Tongue (tissue), 3 donors: ENCODE measurements at places on chromosomes 3 and 15. TPM values are rescaled to one million over a fixed set of nuclear protein-coding genes. Genes with fewer than 3 reads are reported as not detected.

GRCh38 chr15:70271422-70272088 lies 173.8 kb upstream of the TLE3 start:
- no peak for DNase-seq

The FGD5 gene
- 26.1 TPM for total RNA-seq

- no peak for DNase-seq
Observed at GRCh38 chr3:78913711-78914110, 854.1 kb downstream of the ROBO1 start.

The MLF1 gene
- total RNA-seq, result 86.8 TPM

DNA sequence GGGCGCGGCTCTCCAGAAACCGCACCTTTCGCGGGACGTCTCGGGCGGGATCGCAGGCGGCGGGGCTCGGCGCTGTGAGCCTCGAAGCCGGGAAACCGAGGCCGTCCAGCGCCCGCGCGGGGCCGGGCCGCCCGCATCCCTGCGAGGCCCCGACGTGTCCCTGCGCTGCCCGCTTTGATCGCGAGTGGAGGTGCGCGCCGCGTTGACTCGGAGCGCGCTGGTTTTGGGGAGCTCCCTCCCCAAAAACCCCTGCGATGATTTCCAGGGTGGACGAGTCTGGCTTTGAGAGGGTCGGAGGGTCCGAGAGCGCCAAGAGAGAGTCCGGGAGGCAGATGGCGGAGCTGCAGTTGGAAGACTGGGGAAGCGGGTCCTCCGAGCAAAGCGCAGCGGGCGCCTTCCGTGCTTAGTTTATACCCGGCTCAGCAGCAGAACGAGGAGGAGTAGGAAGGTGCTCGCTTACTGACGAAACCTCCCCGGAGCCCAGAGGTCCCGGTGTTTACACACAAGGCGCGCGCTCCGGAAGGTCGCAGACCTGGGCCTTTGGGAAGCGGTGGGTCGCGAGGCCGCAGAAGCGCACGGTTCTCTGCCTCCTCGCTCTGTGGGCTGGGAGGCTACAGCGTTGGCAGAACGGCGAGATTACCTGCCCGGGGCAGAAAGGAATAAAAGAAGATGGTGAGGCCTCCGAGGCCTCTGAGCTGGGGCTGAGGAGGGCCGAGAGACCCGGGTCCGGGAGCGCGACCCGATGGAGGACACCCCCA lies 687 bp downstream of the ALDH1A3 start:
- DNase-seq, result no peak

GRCh38 chr15:81887912-81888311 lies 157.9 kb downstream of the MEX3B start:
- no peak for DNase-seq

The SSR3 gene
- 74.9 TPM for total RNA-seq

DNA sequence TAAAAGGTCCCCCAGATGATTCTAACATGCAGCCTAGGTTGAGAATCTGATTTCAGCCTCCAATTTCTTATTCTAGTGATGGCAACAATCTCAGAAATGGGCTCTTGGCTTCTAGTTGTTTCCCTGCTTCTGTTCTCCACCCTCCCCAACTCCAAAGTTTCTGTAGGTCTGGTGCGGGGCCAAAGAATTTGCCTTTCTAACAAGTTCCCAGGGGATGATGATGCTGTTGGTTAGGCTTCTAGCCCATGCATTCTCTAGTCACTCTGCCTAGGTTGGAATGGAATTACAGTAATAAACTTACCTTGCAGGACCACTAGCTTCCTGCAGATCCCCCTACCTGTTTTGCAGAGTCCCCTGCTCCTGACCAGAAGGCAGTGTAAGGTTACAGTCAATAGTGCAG lies 103.2 kb upstream of the PPP2R3A start:
- DNase-seq, result no peak

GRCh38 chr3:150411976-150412375 lies 3.9 kb downstream of the TSC22D2 start:
- no peak for DNase-seq

DNA sequence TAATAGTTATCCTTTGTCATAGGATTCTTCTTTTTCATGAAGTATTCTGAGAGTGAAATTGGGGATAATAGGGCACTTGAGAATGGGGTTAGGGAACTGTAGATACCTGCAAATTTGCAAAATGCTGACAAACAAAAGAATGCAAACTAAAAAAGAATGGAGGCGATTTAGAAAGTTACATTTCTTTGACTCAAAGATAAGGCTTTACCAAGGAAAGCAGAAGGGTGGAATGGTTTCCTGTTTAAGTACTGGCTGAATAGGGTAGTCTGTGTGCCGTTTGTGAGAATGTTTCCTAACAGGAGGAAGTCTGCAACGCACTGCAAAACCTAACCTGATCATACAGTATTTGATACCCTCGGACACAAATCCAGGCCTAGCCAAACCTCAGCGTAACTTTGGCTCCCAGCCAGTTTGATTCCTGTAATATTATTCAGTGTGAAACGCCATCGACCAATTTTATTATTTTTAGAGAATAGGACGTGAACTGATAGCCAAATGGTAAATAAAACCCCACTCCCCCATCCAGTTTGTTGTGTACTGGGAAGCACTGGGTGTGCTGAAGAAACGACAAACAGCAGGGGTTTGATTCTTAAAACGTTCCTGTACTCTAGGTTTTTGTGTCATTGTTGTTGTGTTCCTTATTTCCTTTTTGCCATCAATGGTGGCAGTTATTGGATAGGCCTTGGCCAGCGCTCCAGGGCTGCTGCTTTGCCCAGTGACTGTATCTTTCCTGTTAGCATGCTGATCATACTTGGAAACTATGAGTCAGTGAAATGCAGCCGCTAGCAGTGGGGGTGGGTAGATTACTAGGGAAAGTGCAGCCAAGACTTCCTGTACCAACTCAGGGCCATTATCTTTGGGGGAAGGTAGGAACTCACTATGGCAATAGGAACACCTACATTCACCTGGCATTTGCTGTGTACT lies 148.0 kb upstream of the TBL1XR1 start:
- peak; percentile 96 for DNase-seq

GRCh38 chr15:82021992-82022391 lies 23.8 kb downstream of the MEX3B start:
- peak; percentile 93 for DNase-seq
